Urinary bladder (tissue), 4 donors: ENCODE measurements at places on chromosomes 16 and 17. TPM values are rescaled to one million over a fixed set of nuclear protein-coding genes. Genes with fewer than 3 reads are reported as not detected.

The BCO1 gene
- total RNA-seq = 0.11 TPM

The KRT24 gene
- total RNA-seq = 0.26 TPM

The ITGAX gene
- 2.2 TPM for total RNA-seq

The SREBF1 gene
- total RNA-seq = 21.1 TPM

The HSF4 gene
- 4.5 TPM for total RNA-seq

The KRTAP16-1 gene
- not detected for total RNA-seq

DNA sequence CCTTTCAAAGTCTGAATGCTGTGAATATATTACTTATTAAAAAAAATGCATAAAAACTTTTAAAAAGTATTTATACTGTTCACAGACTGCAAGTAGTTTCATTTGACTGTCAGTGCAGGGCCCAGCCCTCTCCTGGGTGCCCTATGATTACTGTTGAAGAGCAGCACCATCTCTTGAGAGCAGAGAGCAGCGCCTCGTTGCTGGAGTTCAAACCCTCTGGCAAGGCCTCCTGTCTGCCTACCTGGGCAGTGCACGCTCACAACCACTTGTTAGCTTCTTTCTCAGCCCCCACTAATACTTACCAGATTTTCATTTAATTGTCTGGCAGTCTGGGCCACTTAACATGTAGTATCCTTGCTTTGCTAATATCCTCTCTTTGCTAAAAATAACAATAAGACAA lies 233.4 kb downstream of the PHKB start:
- DNase-seq = no peak

DNA sequence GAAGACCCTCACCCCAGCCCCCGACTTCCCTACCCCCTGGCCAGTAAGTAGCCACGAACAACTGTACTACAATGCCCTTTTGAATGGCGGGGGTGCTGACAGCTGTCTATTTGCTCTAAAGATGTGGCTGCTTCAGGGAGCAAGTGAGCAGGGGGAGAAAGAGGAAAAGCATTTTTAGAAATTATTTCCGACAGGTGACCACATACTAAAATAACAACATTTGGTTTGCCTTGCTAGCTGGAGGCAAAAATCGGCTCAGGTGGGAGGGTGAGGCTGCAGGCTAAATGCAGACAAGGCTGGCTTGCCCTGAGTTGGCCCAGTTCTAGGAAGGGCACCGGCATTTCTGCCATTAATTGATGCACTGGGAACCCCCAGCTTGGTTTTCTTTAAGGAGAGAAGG lies 188.5 kb downstream of the XYLT1 start:
- no peak for DNase-seq

DNA sequence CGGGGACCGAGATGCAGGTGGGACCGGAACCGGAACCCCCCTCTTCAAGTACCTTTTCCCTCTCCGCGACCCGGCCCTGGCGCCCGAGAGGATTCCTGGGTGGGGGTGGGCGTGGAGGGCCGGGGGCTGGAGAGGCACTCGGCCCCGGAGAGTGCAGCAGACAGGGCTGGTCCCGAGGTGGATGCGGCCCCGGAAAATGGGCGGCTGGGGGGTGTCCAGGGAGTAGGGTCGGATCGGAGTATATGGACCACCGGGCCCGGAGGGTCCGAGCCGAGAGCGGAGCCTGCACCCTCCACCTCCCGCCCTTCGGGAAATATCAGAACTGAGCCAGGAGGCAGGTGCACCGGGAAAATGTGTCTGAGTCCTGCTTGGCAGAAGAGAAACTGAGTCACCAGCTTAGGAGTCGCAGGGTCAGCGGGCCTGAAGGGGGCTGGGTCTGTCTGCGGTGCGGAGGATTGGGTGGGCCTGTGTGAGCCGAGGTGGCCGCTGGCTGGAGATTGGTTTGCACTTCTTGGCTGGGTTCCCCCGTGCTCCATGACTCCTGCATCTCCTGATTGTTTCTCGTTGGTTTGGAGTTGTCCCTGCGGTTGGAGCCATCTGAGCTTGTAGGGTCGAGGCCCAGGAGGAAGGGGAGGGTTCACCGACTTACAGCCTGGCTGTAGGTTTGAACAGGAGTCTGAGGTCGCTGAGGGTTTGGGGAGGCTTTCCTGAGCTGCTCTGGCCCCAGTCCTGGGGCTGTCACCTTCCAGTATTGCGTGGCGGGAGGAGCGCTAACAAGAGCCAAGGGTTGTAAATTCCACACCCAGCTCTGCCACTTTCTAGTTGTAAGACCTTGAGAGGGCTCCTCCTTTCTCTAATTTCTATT lies 518 bp downstream of the SH2B1 start:
- DNase-seq = no peak

DNA sequence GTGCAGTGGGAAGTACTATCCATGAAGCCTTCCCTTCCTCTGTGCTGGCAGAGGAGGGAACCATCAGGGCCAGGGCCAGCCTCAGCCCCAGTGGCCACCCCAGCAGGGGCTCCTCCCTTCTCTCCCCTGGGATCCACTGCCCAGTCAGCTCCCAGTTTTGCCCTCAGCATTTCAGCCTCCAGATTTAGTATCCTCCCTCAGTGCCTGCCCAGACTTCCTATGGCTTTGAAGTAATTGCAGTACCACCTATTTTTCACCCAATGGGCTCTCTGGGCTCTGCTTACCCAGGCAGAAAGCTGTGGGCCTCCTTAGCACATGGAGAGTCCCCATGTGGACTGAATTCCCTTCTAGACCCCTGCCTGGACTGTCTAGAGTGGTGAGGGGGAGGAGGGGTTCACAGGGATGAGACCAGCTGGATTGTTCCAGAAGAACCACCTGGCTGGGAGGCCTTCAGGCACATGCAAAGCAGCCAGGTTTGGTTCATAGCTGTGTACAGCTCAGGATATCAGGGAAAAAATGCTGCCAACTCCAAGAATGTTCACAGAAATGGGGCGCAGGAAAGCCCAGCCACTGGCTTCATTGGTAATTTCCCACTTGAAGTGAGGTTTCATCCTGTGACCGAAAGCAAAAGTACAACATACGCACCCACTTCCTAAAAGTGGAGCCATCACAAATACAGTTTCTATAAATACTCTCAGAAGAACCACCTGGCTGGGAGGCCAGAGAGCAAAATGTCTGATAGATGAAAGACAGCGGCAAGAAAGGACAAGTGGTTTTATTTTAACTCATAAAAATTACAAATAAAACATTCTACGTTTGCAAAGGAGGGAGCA lies 15.2 kb upstream of the HERPUD1 start:
- no peak for DNase-seq

- DNase-seq = no peak
Measured at GRCh38 chr17:75250009-75250471, 11.4 kb downstream of the GGA3 start.

DNA sequence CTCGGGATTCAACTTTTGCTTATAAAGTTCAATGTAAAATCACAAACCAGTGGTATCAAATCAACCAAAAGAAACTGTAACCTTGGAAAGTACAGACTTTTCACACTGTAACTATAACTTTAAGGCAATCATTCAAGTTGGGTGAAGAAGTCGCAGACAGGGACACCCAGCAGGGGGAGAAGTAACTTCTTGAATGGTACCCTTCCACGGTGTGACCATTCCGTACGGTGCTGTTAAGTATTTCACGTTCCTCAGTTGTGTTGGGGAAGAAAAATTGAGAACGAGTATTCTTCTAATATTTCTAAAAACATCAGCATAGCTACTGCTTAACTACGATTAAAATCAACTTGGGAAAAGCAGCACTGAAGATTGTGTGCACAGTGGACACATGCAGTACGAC lies 55.8 kb downstream of the MYH10 start:
- no peak for DNase-seq

DNA sequence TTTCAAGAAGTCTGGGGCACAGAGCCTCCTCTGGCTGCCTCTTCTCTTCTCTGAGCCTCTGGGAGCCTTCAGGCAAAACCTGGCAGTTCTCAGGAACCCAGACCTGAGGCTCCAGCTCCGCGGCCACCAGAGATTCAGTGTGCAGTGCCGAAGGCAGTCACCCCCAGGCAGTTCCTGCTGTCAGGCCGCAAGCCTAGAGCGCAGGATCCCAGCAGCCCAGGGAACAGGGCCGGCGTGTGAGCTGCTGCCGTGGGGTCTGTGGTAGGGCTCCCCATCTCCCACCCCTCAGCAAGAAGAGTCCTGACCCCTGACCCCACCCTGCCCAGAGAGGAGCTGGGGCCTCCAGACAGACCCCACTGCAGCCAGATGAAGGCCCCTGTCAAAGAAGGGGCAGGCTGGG lies 78.2 kb downstream of the AMFR start:
- DNase-seq = no peak

GRCh38 chr16:84806256-84806889 lies 13.4 kb upstream of the CRISPLD2 start:
- no peak for DNase-seq

DNA sequence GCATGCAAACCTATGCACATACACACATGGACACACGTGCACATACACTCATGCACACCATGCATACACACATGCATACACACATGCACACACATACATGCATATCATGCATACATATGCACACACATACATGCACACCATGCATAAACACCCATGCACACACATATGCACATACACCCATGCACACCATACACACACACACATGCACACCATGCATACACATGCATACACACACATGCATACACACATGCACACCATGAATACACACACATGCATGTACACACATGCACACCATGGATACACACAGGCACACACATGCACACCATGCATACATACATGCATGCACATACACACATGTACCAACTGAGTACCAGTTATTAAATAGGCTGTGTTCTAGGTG lies 543.3 kb upstream of the EEF2KMT start:
- DNase-seq = no peak

DNA sequence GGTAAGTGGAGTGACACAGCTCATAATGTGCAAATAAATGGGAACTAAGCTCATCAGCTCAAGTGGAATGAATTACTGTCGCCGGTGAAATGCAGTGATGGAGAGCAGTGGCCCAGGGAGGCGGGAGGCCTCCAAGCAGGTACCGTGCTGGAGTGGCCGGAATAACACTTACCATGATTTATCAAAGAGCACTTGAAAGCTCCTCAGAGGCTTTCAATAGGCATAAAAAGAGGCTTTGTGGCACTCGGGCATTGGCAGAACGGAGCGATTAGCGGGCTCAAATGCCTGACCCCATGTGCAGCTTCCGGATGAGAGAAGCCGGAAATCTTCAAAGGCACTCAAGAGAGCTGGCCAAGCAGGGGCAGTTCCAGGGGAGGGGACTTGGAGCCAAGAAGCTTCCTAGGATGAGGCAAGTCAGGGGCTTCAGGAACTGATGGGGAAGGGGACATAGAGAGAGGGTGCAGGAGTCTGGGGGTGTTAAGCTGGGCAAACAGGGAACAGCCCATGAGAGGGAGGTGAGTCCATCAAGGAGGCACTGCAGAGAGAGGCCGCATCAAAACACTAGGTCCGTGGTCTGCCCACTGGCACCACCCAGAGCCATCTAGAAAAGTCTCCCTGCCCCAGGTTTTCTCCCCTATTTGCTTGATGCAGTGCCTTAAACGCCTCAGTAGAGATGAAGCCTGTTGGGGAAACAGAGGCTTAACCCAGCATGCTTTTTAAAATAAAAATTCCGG lies 144.0 kb upstream of the IRX6 start:
- no peak for DNase-seq

DNA sequence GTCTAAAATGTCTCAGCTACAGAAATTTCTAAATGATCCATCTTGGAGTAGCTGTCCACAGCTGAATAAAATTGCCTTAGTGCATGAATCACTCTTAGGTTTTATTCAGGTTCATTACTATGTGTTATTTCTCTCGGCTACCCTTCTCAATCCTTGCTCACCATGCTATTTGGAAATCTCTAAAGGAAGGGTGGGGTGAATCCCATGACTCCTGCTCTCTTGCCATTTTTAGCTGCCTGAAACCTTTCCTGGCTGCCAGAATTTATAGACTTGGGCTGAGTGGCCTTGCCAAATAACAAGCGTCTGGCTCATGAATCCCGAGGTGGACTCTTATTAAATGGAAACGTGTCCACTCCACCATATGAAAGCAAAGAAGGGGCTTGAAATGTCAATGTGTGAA lies 936.1 kb upstream of the SOX9 start:
- DNase-seq = no peak

DNA sequence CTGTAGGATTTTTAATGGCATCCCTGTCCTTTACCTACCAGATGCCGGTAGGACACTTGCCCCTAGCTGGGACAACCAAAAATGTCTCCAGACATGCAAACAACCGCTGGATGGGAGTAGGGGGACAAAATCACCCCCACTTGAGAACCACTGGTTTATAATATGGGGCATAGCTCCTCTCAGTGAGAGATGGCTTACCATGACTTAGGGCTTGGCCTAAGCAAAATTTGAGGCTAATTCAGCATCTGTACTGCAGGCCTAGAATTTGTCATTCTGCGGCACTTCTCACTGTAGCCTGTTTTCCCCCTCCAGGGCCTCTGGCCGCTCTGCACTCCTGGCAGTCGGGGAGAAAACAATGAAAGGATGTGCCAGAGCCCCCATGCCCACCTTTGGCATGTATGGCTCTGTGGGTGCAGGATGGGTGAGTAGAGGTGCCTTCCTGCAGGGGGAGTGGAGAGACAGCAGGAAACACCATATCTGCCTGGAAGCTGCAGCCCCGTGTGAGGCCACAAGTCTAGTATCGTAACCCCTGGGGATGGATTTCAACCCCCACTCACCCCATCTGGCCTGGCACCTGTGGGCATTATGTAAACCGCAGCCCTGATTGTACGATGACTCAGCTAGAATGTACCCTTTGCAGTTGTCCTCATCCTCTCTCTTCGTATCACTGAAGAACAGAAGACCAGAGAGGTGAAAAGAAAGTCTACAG lies 268.1 kb downstream of the SOX9 start:
- DNase-seq = no peak

DNA sequence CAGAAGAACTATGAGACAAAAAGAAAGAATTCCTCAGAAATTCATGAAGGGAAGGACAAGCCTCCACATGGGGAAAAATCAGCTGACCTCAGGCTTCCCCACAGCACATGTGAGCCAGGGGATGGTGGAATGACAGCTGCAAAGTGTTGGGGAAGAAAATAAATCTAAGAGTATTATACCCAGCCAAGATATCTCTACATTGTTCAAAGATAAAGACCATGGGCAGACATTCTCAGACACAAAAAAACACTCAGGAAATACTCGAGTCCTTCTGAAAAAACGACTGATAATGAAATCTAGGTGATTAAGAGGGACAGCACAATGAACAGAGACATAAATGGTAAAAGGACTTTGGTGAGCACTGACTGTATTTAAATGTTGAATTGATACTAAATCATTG lies 3.9 kb downstream of the RAB40B start:
- DNase-seq = no peak
